Stimulated activated CD4-positive, alpha-beta T cell treated with anti-CD3 and anti-CD28 coated beads, Interleukin-2, amount 100 ng/mL, for 48 hours (primary cell): ENCODE measurements at places on chromosomes 6 and 20.
A peak's percentile ranks its signal among the peaks of the same experiment; 100 is the strongest.

GRCh38 chr20:14375416-14375985 lies 38.1 kb upstream of the FLRT3 start:
- DNase-seq: no peak

- DNase-seq: peak; percentile 4
Observed at GRCh38 chr6:128655978-128656498, 135.6 kb upstream of the PTPRK start.

DNA sequence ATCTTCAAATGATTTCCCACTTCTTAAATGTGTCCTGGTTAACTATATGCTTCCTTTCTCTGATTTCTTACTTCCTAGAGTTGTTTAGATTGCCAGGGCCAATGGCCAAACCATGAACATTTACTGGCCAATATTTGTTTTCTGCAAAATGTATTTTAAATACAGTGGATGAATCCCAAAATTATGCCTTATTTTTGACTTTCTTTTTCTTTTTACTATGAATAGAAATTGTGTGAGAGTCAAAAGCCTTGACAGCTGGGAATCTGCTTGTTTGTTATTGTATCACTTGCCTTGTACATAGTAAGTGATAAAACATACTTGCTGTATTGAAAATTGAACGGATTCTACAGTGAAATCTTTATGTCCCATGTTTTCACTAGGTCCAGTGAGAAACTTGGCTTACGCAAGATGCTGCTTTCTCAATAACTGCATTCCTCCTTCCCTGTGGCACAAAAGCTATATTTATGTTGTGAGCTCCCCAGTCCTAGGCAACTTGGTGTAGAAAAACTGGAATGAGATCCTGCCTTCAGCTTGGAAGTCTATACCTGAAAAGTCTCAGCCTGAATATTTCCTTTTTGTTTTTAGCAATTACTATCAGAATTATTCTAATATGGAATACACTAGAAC lies 295.2 kb downstream of the EPHA7 start:
- DNase-seq: no peak

DNA sequence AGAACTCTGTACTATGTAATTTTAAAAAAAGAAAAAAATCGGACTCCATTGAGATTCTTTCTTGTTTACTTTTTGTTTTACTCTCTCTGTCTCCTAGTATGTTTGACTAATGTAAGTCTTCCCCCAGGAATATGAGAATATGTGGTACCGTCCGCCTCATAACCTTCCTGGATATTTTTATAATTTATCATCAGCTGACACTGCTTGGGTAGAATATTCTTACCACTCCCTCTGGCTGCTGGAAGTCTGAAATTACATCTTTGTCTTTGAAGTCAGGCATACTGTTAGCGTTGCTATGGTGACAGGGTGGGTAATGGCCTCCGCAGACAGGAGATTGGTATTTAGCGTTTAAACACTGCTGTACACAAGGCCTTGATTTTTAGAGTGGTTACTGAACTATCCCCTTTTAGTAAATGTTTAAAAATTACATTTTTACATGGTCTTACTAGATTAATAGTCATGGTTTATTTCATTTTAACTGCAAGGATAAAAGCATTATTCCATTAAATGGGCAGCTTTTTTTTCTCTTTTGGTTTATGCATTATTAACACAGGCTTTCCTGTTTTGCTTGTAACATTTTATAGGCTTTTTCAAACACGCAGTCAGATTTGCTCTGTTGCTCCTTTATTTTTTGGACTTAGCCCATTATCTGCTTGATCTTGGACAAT lies 176.4 kb downstream of the ARID1B start:
- DNase-seq: no peak

DNA sequence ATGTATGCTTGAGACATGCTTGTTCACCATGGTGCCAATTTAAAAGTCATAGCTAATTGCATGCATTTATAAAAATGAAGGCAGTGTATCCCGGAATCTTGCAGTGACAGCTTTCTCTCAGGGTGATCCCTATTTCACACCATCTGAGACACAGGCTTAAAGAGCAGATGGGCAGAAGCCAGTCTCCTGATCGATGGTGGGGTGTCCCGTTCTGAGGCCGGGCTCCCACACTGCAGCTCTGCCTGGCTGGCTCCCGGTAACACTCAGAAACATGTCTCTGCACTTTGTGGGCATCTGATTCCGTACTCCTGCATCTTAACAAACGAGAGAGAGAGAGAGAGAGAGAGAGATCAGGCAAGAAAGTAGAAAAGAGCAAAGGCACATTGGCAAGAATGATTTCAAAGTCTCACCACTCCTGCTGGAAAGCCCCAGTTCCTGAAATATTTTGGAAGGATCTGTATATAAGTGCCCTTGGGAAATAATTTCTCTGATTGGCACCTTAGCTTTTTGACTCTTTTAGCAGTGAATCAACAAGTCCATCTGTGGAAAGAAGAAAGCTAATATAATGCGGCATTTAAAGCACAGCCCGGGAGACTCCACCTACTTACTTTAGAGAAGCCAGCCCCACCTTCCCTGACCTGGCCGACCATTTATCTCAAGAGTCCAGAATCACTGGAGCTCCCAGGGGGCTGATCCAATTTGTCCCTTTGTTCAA lies 36.8 kb upstream of the EXOC2 start:
- no peak for DNase-seq

- DNase-seq: no peak
Observed at GRCh38 chr20:5757949-5758348, 7.7 kb downstream of the SHLD1 start.

GRCh38 chr20:63552481-63553249 lies 1.3 kb upstream of the FNDC11 start:
- DNase-seq: peak; percentile 20

- DNase-seq: no peak
Observed at GRCh38 chr20:62745952-62746288, 37.3 kb downstream of the NTSR1 start.

GRCh38 chr6:129073691-129074395 lies 190.9 kb downstream of the LAMA2 start:
- DNase-seq: no peak

- DNase-seq: no peak
Observed at GRCh38 chr20:62603021-62603906, 39.0 kb upstream of the SLCO4A1 start.

DNA sequence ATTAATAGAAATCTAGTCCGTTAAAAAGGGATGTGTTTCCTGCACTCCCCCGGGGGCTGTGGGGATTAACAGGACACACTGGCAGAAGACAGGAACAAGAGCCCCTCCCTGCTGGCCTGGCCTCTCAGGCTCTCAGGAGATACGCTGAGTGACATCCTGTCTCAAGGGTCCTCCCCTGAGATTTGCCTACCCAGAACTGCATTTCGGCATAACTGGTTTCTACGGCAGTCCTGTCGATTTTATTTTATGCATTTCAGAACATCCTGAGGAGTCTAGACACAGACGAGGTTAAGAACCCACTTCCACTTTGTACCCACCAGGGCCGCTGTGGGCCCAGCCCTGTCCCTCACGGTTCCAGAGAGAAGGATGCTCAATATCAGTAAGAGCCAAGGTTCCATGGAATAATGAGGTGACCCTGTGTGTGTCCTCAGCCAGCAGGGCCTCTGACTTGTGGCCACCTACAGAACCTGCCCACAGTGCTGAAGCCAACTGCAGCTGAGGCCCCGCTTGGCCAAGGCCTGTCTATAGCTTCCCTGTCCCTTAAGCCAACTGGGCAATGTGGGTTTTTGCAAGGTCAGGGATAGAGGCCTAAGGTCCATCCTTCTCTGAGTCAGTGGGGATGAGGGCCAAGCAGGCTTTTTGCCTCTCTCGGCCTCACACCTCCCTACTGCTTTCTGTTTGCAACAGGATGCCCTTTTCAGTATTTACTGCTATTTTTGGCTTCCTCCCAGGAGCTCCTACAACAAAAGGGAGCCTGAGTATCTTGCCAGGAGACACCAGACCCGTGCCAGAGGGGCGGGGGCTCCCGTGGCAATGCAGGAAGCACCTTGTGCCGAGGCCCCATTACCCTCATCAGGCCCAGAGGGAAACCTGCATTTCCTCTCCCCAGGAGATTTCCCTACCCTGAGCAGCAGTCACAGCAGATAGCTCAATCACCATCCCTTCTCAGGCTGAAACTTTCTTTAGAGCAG lies 14.7 kb downstream of the UQCC2 start:
- DNase-seq: no peak

- no peak for DNase-seq
Observed at GRCh38 chr20:25014816-25015215, 22.3 kb upstream of the APMAP start.
